Central memory CD4-positive, alpha-beta T cell (primary cell): ENCODE measurements at places on chromosomes 12 and 14.

GRCh38 chr14:64504897-64505794 lies 576 bp downstream of the ZBTB1 start:
- peak; percentile 87 for DNase-seq

DNA sequence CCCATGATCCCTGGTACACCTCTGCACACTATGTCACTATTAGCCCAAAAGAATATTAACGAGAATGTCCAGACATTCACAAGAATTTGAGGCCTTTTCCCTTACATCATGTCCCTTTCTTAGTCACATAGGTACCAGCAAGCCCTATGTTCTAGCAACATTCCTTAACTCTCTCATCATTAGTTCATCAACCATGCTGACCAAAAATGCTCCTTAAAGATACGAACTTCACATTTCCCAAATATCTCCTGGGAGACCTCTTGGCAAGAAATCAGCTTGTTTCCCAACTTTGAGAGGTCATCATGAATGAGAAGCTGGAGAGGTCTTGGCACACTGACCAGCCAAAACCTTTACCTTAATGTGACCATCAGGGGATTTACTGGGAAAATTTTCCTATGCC lies 4.6 kb downstream of the SALL2 start:
- no peak for DNase-seq

- DNase-seq: no peak
Observed at GRCh38 chr12:55875704-55876467, 33.1 kb upstream of the MMP19 start.

- DNase-seq: no peak
Observed at GRCh38 chr12:52202361-52203078, 10.7 kb upstream of the KRT80 start.

- no peak for DNase-seq
Observed at GRCh38 chr12:94873734-94874517, 129.6 kb downstream of the NDUFA12 start.

DNA sequence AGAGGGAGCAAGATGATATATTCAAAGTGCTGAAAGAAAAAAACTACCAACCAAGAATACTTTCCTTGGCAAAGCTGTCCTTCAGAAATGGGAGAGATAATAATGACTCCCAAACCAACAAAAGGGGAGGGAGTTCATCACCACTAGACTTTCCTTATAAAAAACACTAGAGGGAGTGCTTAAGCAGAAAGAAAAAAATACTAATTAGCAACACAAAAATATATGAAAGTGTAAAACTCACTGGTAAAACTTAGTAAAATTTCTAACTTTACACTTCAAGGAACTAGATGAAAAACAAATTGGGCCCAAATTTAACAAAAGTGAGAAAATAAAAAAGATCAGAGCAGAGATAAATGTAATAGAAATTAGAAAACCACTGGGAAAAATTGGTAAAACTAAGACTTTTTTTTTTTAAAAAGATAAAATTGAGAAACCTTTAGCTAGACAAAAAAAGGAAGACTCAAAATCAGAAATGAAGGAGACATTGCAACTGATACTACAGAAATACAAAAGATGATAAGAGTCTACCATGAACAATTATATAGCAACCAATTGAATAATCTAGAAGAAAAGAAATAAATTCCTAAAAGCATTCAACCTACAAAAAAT lies 60.4 kb upstream of the FAR2 start:
- peak; percentile 10 for DNase-seq

DNA sequence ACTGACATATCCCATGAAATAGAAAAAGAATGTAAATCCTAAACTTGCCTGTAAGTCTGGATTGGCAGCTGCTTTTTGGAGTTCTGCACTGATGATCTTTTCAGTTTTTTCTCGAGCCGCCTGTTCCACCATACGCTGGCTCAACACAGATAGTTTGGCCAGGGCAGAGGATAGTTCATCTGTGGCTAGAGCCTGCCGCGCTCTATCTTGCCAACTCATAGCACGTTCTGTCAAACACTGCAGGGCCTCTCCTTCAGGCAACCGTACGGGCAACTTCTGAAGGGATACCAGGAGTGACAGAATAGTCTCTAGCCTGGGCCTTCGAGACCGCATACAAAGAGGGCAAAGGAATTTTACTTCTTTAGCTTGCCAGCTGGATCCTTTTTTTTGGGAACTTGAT lies 44.8 kb upstream of the SLC6A13 start:
- no peak for DNase-seq

- no peak for DNase-seq
Observed at GRCh38 chr12:2410496-2410895, 357.7 kb downstream of the CACNA1C start.

DNA sequence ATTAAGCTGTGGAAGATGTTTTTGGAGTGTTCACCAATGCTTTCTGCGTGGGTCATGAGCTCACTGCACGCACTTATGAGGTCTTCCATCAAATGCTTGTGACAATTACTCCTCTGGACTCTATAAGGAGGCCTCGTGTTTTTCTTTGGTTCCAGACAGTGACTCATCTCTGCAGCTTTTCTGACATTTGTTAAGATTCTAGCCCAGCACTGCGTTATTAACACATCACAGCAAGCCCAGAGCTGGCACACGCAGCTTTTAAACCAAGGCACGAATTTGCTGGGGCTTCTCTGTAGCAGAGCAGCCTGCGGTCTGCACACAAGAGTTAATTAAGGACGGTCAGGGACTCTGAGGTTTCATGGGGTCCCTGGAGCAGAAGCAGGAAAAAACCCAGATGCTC lies 16.9 kb downstream of the MEG3 start:
- no peak for DNase-seq

DNA sequence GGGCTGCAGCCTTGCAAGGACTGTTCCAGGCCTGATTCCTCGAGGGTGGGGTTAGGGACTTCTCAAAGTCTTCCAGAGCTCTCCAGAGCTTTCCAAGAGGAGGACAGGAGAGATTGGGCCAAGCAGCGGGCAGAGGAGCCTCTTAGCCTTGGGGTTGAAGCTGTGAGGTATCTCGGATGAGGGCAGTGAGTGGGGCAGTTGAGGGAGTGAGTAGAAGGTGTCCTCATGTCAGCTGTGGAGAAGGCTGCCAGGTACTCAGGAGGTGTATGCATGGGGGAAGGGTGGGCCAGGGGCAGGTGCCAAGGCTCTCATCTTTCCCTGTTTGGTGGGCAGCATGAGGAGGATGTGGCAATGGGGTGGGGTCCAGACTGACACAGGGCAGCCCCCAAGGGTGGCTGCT lies 7.7 kb downstream of the KRT83 start:
- no peak for DNase-seq

GRCh38 chr14:100540141-100540925 lies 46.9 kb downstream of the BEGAIN start:
- no peak for DNase-seq
